ENCODE measurements at places on chromosomes 13 and 19. TPM values are rescaled to one million over a fixed set of nuclear protein-coding genes. Genes with fewer than 3 reads are reported as not detected.

Gene POLD1
- 91.4 TPM for total RNA-seq

Gene SLC25A41
- total RNA-seq, result 1.5 TPM

Gene CD22
- total RNA-seq, result 5.1 TPM

Gene FCAR
- not detected for total RNA-seq

Gene GRIN3B
- total RNA-seq, result 1.5 TPM

Gene ZNF578
- total RNA-seq, result 3.0 TPM

Gene POU4F1
- 0.36 TPM for total RNA-seq

Gene SYNE4
- 33.2 TPM for total RNA-seq

Gene PSG6
- total RNA-seq, result not detected

Gene BEST2
- not detected for total RNA-seq

DNA sequence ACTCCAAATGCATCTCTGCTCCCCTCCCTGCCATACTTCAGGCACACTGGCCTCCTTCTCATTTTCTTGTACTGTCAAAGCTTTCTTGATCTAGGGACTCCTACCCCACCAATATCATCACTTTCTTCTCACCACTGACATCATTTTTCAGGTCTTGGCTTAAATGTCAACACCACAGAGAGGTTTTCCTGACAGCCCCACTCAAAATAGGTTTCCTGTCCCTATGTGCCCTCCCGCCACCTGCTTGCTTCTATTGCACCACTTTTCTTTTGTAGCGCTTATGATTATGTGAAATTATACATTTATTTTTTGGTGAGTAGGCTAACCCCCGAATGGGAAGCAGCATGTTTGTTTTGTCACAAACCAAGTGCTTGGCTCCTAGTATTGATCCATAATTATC lies 164.6 kb downstream of the NDFIP2 start:
- DNase-seq, result no peak

DNA sequence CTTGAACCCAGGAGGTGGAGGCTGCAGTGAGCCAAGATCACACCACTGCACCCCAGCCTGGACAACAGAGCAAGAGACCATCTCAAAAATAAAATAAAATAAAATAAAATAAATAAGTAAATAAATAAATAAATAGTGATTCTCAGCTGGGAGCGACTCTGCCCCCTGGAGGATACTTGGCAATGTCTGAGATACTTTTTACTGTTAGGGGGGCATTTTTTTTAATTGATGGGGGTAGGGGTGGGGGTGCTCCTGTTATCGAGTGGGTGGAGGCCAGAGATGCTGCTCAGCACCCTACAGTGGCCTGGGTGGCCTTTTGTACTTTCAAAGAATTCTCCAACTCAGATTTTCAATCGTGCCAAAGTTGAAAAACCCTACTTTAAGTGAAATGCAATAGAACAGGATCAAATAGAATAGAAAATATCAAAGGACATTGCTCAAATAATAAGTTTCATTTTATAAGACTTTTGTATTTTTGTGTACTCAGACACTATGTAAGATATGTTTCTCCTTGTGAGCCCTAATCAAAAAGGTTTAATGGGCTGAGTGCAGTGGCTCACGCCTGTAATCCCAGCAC lies 7.1 kb upstream of the CLPP start:
- DNase-seq, result no peak

GRCh38 chr19:39555883-39556282 lies 15.9 kb upstream of the EID2 start:
- DNase-seq, result no peak

DNA sequence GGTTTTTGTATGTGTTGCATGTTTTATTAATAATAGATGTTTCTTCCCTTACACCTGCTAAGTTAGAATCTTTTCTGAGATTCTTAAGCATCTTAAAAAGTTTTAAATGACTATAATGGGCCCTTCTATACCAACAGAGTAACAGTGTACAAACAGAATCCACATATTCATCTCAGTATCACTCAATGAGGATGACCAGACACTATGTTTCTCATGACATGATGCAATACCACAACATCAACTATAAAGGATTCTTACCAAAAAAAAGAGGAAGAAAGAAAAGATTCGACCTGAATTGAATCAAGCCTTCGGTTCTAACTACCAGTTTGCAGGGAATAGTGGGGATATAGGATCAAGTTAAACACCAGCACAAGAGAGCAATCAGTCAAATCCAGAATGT lies 56.5 kb downstream of the INTS6 start:
- DNase-seq, result no peak

GRCh38 chr19:41307090-41307875 lies 2.7 kb upstream of the CCDC97 start:
- DNase-seq, result no peak

GRCh38 chr13:61685682-61686012 lies 270.0 kb upstream of the PCDH20 start:
- no peak for DNase-seq

- no peak for DNase-seq
These were observed 194.3 kb downstream of the DLEU7 start for GRCh38 chr13:50649211-50649610.

Measured in progenitor cell of endocrine pancreas (in vitro differentiated cells).